Muscle of arm (tissue), 14 donors: ENCODE measurements at places on chromosomes 13 and 19.

GRCh38 chr13:109783447-109783814 lies 3.0 kb downstream of the IRS2 start:
- DNase-seq = no peak

DNA sequence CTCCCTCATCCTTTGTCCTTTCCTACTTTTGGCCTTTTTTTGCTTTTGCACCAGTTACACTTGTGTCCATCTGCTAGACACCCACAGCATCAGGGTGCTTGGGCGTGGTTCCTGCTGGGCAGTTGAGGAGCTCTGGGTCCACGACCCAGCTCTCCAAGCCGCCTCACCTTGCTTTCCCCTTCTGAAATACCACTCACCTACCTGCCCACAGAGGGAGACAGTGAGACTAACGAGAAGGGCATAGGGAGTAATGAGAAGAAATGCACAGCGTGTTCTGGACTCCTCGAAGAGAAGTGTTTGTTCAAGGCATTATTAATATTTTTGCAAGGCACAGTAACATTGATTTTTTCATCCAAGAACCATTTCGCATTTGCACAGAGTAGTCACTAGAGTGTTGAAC lies 92.9 kb downstream of the DNAJC15 start:
- no peak for DNase-seq

- DNase-seq = no peak
Observed at GRCh38 chr13:74778946-74779345, 644.7 kb upstream of the KLF12 start.

GRCh38 chr13:80873589-80873988 lies 532.7 kb upstream of the SPRY2 start:
- DNase-seq = no peak

- no peak for DNase-seq
Observed at GRCh38 chr19:51148580-51148979, 6.5 kb downstream of the SIGLEC7 start.

GRCh38 chr13:37534676-37535075 lies 63.9 kb downstream of the POSTN start:
- DNase-seq = no peak
